Right ventricle myocardium inferior (tissue), 1 donor: ENCODE measurements at places on chromosomes 1 and 21. TPM values are rescaled to one million over a fixed set of nuclear protein-coding genes. Genes with fewer than 3 reads are reported as not detected.

GRCh38 chr1:117812869-117813511 is 116.4 kb downstream of the GDAP2 start:
- DNase-seq, result no peak

DNA sequence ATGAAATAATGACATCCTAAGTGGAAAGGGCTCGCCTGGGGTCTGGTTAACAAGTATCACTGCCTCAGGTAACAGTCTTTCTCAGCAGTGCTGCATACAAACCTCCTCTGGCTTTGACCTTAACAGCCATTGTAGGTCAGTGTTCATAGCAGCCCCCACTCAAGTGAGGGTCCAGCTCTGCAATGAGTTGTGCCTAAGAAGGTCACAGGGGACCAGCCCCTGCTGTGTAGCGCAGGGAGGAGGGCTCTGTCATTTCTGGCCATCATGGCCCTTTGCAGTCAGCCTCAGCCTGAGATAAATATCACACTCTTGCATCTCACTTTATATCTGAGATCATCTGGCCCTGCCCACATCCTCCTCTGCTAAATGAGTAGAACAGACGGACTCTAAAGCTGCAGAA is 18.1 kb upstream of the MYSM1 start:
- DNase-seq, result no peak

The CLEC20A gene
- not detected for total RNA-seq

The ST6GALNAC3 gene
- total RNA-seq, result 3.9 TPM

DNA sequence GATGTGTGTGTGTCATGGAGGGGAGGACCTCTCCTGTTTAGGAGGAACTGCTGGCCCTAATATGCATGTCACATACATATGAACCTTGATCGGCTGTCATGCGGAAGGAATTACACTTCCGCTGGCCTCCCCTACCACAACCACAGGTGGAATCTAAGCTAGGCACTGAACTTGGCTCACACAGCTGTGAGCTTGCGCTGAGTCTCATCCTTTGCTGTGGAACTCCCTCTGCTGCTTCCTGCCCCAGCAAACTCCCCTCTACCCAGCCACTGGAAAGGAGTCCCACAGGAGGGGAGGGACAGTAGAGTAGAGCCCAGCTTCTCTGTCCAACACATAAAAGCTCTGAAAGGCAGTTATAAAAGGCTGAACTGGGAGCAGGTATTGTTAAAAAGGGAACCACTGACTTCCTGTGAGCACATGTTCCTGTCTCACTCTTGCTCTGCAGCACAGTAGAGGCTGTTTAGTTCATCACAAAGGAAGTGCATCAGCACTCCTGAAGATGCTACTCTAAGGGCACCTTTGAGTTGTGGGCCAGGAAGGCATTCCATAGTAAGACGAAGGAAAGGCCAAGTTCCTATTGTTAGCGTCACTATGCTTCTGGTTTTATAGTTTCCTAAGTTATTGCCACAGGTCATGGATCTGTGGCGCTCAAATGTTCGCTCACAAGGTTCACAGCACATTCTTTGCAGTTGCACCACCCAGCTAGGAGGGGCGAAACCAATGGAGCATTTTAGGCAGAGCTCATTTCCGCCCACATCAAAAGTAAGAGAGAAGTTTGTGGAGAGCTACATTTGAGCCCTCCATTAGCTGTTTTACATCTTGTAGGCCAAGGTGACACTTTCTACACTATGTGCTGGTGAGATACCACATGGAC is 17.7 kb upstream of the PTPRC start:
- DNase-seq, result peak; percentile 58

DNA sequence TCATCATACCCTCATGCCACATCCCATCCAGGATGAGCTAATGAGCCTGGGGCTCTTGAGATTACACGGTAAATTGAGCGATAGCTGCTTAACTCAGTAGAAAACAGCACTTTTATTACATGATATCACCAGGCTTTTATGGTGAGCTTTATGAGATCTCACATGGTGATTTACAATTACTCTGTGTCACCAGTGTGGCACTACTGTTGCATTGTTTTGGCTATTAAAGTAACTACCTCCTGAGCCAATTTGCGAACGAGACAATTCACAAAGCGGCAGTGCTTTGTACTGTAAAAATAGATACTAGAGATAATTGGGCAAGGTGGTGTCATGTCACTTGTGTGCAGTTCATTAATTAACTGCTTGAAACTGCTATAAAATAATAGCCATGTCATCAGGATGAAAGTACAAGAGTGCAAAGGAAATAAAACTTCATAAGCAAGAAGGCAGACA is 767.7 kb upstream of the ADGRL2 start:
- DNase-seq, result no peak

The MATN1 gene
- not detected for total RNA-seq

- DNase-seq, result no peak
Measured at GRCh38 chr1:7616076-7616832, 154.8 kb upstream of the VAMP3 start.

GRCh38 chr1:93014168-93014567 is 52.9 kb upstream of the DIPK1A start:
- DNase-seq, result no peak
